ENCODE measurements at places on chromosomes 4 and X. TPM values are rescaled to one million over a fixed set of nuclear protein-coding genes. Genes with fewer than 3 reads are reported as not detected.

DNA sequence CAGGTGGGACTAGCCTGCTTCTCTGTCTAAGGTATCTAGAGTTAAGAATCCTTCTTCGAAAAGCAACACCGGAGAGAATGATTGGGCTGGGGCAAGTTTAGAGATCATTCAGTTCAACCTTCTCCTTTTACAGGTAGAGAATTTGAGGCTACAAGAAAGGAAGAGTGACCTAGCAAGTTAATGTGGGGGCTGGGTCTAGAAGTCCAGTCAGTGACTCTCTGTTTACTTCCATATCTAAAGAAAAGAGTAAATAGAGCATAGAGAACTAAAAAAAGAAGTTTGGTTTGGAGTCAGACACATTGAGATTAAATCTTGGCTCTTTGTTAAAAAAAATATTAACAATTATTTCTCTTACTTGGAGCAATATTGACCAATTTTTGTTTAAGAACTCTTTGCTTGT lies 64.1 kb upstream of the NPNT start:
- DNase-seq, result no peak

The SLC6A14 gene
- total RNA-seq, result under 0.01 TPM

The TLR8 gene
- total RNA-seq, result 0.26 TPM

GRCh38 chr4:34009951-34010350 lies 2234.4 kb downstream of the ARAP2 start:
- no peak for DNase-seq

The WFS1 gene
- total RNA-seq, result 18.4 TPM

- DNase-seq, result no peak
Observed at GRCh38 chr4:3748136-3748898, 17.9 kb upstream of the ADRA2C start.

GRCh38 chr4:186205156-186205555 lies 13.8 kb downstream of the CYP4V2 start:
- DNase-seq, result no peak

DNA sequence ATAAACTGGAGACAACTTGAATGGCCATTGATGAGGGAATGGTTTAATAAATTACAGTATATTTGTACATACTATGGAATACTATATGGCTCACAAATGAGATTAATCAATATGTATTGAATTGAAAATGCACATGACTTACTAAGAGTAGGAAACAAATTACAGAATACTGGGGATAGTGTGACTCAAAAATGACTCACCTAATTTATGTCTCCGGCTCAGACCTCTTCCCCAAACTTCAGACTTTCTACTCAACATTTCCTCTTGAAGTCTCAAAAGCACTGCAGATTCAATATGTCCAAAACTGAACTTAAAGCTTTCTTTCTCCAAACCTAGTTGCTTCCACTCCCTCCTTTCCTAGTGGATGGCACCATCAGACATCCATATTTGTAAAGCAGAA lies 28.8 kb upstream of the GRIA3 start:
- DNase-seq, result no peak

DNA sequence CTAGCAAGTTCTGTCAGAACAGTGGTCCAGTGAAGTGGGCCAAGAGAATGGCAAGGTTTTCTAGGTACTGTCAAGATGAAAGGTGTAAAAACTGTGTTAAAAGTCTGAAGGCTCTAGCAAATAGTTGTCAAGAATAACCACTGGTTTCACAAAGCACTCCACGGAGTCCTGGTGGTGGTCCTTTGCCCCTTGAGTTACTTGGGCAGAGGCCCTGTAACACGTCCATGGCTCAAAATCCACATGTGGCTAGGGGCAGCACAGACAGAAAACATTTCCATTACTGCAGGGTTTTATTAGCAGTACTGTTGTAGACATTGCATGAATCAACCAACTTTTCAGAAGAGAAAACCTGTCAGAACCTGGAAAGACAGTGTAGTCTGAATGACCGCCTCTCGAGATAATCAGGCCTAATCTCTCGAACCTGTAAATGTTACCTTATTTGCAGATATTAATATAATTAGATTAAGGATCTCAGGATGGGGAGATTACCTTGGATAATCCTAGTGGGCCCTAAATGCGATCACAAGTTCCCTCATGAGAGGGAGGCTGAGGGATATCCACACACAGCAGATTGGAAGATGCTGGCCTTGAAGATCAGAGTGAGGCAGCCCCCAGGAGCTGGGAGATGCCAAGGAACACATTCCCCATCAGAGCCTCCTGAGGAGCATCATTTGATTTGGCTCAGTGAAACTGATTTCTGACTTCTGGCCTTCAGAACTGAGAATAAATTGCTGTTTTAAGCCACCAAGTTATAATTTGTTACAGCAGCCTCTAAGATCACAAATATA lies 34.7 kb downstream of the ERVMER34-1 start:
- no peak for DNase-seq

The HPSE gene
- total RNA-seq, result 0.52 TPM

- DNase-seq, result peak; percentile 69
Observed at GRCh38 chr4:96593422-96593821, 753.5 kb downstream of the PDHA2 start.

The STPG2 gene
- total RNA-seq, result 1.6 TPM

DNA sequence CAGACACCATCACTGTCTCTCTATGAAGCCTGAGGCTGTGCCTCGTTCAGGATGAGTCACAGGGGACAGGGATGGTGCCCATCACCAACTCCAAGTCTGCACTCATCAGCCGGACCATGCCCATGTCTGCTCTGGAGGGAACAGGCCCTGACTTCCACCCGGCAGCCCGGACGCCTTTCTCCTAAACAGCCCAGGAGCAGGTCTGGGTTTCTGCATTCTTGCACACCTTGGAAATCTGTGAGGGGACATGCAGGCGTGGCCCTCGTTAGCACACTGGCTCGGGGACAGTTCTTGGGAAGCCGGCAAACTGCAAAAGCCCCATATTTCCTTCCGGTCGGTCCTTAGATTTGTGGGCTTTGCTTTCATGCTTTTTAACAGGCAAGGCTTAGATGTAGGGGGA lies 67.9 kb upstream of the AFAP1 start:
- DNase-seq, result no peak

All from body of pancreas (tissue), 4 donors.